ENCODE measurements at places on chromosomes 1 and 21. TPM values are rescaled to one million over a fixed set of nuclear protein-coding genes. Genes with fewer than 3 reads are reported as not detected.

KRTAP10-5 gene
- polyA plus RNA-seq: not detected

EVA1C gene
- polyA plus RNA-seq: 3.9 TPM

NPL gene
- polyA plus RNA-seq: 2.4 TPM

KLF18 gene
- polyA plus RNA-seq: not detected

VSIG8 gene
- not detected for polyA plus RNA-seq

MX2 gene
- 6.1 TPM for polyA plus RNA-seq

IARS2 gene
- polyA plus RNA-seq: 29.7 TPM

PLPPR5 gene
- polyA plus RNA-seq: 3.2 TPM

CLCA1 gene
- polyA plus RNA-seq: not detected

CD1E gene
- not detected for polyA plus RNA-seq

EDARADD gene
- 3.2 TPM for polyA plus RNA-seq

ANKRD34A gene
- polyA plus RNA-seq: 0.16 TPM

TCHH gene
- 0.42 TPM for polyA plus RNA-seq

CTSK gene
- 2.7 TPM for polyA plus RNA-seq

IVL gene
- not detected for polyA plus RNA-seq

MRPL9 gene
- polyA plus RNA-seq: 126 TPM

CRNN gene
- not detected for polyA plus RNA-seq

NBPF4 gene
- not detected for polyA plus RNA-seq

RGS8 gene
- polyA plus RNA-seq: 0.06 TPM

RHCE gene
- polyA plus RNA-seq: 0.38 TPM

PLA2G2C gene
- polyA plus RNA-seq: not detected

GPR37L1 gene
- polyA plus RNA-seq: 0.19 TPM

NTNG1 gene
- polyA plus RNA-seq: 7.2 TPM

NTMT2 gene
- polyA plus RNA-seq: 0.48 TPM

MTMR11 gene
- 3.6 TPM for polyA plus RNA-seq

URB2 gene
- polyA plus RNA-seq: 7.6 TPM

DIPK1A gene
- polyA plus RNA-seq: 3.3 TPM

RGSL1 gene
- not detected for polyA plus RNA-seq

TNFRSF1B gene
- polyA plus RNA-seq: 0.68 TPM

TMEM35B gene
- 27.0 TPM for polyA plus RNA-seq

EVI5 gene
- 24.8 TPM for polyA plus RNA-seq

NRIP1 gene
- polyA plus RNA-seq: 2.3 TPM

AKNAD1 gene
- polyA plus RNA-seq: not detected

LCE1E gene
- 0.43 TPM for polyA plus RNA-seq

DSCAM gene
- polyA plus RNA-seq: not detected

KRTAP7-1 gene
- polyA plus RNA-seq: not detected

AADACL3 gene
- polyA plus RNA-seq: 0.30 TPM

TNFRSF8 gene
- polyA plus RNA-seq: 11.7 TPM

ADAMTS1 gene
- 6.1 TPM for polyA plus RNA-seq

SYT6 gene
- 31.2 TPM for polyA plus RNA-seq

S100A7 gene
- polyA plus RNA-seq: not detected

KRTAP11-1 gene
- not detected for polyA plus RNA-seq

GUCA2B gene
- polyA plus RNA-seq: not detected

SYPL2 gene
- 0.56 TPM for polyA plus RNA-seq

GOLT1A gene
- polyA plus RNA-seq: 7.2 TPM

TMEM61 gene
- polyA plus RNA-seq: 3.6 TPM

AIRE gene
- not detected for polyA plus RNA-seq

ATP1A2 gene
- polyA plus RNA-seq: 4.9 TPM

OR2L2 gene
- 0.06 TPM for polyA plus RNA-seq

SERTAD4 gene
- 1.3 TPM for polyA plus RNA-seq

AMPD1 gene
- not detected for polyA plus RNA-seq

RGS1 gene
- polyA plus RNA-seq: not detected
